ENCODE measurements at places on chromosomes 6 and 20.
A peak's percentile ranks its signal among the peaks of the same experiment; 100 is the strongest.

DNA sequence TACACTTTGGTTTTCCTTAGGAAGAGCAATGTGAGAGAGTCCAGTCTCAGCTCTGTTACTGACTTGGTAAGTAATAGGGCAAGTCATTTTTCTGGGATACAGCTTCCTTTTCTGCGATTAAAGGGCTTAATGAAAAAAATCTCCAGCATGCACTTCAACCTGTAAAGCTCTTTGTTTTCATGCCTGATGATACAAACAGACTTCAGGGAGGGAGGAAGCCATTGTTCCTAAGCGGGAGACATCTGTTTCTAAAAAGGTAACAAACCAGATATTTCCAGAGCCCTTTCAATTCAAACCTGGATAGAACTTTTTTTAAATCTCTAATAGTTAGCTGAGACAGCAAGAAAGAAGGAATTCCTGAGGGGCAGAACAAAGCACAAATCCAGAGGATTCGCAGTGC is 5.2 kb upstream of the CASS4 start:
- DNase-seq = no peak

DNA sequence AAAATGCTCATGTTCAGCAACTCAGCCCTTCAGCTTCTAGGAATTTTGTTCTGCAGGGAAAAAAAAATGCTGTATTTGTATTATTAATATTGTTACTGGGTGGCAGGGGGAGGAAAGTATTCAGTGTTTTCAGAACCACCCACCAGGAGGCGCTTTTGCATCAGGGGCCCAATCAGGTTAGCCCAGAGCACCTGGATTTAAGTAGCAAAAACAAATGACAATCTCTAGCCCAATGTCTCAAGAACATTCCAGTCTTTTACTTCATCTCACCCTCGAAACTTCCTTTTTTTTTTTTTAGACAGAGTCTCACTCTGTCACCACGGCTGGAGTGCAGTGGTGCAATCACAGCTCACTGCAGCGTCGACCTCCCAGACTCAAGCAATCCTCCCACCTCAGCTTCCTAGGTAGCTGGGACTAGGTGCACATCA is 635 bp upstream of the C20orf203 start:
- DNase-seq = peak; percentile 72

DNA sequence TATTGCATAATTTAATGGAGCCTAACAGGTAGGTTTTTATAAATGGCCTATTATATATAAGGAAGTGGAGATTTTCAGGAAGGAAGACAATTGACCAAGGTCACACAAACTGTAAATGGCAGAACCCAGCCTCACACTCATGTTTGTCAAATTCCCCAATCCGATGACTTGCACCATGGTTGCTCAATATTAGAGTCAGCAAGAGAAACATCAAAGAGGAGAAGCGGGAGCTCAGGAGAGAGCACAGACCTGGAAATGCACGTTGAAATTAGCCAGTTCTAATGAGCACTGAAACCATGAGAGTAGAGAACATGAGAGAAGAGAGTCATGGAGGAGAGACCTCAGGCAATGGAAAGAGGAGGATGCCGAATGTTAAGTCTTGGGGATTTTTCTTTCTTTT is 13.5 kb upstream of the MLIP start:
- no peak for DNase-seq

DNA sequence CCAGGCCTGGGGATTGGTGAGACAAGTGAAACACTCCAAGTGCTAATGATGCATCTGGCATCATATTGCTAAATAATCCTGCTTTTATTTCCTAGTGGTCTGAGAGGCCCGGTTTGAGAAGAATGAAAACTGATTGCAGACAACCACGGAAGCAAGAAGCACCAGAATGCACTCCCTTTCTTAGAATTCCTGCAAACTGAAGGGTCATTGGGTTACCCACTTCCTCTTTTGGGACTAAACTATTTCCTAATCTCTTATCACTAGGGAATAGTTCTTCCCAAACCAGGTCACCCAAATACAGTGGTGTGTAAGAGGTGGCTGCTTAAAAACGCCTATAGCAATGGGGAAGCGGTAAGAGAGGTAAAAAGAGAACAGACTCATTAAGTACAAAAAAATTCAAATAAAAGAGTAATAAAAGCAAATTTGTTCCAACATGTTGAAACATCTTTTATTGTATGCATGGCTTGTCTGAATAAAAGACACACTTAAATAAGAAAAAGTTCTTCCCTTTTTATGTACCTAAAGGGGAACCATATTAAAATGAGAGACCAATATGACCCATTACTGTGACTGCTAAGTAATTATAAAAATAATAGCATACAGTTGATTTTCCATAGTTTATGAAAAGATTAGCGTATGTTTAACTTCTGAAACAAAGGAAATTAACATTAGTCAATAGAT is 125.8 kb downstream of the MYB start:
- DNase-seq = no peak

DNA sequence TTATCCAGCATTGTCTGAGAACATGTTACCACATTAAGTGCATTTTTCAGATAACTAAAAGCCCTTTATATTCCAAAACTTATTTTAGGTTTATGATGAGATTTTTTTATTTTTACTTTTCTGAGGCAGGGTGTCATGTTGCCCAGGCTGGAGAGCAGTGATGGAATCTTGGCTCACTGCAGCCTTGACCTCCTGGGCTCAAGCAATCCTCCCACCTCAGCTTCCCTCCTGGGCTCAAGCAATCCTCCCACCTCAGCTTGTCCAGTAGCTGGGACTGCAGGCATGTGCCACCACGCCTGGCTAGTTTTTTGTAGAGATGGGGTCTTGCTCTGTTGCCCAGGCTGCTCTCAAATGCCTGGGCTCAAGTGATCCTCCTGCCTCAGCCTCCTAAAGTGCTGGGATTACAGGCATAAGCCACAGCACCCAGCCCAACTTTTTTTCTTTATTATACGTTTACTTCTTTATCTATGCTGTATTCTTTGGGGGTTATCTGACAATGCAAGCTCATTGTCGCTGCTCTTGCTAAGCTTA is 6.2 kb downstream of the DYNLT1 start:
- no peak for DNase-seq

GRCh38 chr6:113142671-113143174 is 714.4 kb upstream of the MARCKS start:
- no peak for DNase-seq

GRCh38 chr6:148758492-148758891 is 11.7 kb downstream of the UST start:
- DNase-seq = peak; percentile 36

GRCh38 chr6:137941995-137942394 is 74.9 kb downstream of the TNFAIP3 start:
- DNase-seq = no peak

DNA sequence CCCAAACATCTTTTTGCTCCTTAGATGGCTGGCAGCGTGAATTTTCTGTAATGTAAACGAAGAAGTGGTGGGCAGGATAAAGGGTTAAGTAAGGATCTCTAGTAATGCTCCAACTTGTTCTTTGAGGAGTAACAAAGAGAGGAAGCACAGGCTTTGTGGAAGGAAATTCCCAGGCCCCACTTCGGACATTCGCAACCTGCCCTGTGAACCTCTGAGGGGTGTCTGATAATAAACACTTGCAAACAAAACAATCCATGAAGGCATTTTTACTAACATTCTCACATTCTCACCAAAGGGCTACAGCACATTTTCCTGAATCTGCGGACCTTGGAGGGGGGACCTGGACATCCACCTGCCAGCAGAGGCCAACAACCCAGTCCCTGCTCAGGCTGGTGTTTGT is 25.8 kb upstream of the ADGRF5 start:
- DNase-seq = no peak

DNA sequence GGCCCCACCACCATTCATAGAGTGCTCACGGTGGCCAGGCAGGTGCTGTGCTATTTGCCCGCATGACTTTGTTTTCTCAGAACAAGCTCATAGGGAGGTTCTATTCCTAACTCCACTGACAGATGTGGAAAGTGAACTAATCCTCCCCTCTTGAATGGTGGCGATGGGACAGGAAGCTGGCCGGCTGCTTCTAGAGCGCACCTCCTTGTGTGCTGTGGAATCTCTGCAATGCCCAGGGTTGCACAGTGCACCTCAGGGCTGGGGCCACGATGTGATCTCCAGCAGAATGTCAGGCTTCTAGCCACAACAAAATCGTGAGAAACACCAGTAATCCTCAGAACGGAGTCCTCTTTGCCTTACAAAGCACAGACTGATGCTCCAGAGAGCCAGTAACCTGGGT is 53.8 kb upstream of the SLC22A23 start:
- no peak for DNase-seq

GRCh38 chr6:149217466-149217888 is 100.0 kb upstream of the TAB2 start:
- DNase-seq = no peak

GRCh38 chr6:89122625-89123024 is 4.8 kb upstream of the SRSF12 start:
- DNase-seq = peak; percentile 35

GRCh38 chr20:63309261-63310071 is 16.5 kb downstream of the COL20A1 start:
- DNase-seq = no peak

- DNase-seq = no peak
Observed at GRCh38 chr6:61935242-61935846, 350.7 kb downstream of the KHDRBS2 start.

DNA sequence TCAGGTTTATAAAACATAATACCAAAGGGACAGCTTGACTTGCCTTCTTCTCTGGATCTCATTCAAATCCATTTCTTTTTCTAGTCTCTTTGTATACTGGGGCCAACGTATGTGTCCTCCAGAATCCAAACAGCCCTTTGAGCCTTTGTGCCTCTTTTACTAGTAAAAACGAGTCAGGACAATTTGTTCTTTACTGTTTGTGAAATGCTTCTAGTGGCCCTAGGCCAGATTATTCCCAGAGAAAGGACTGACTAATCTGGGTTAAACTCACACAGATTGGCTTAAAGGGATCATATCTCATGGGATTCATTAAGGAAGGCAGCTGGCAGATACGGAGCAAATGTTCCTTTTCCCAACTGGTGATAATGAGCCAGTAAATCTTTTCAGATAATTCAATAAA is 32.1 kb upstream of the MANEA start:
- no peak for DNase-seq

- DNase-seq = no peak
Observed at GRCh38 chr20:54526801-54527200, 51.4 kb downstream of the DOK5 start.

GRCh38 chr6:2940851-2941250 is 30.5 kb downstream of the SERPINB6 start:
- no peak for DNase-seq

All from CD4-positive, alpha-beta T cell treated with Interleukin-15 for 4 hours (primary cell).